ENCODE measurements at places on chromosomes 6 and 20.

- DNase-seq, result no peak
These were observed 5.9 kb downstream of the TEAD3 start for GRCh38 chr6:35490821-35491557.

- no peak for DNase-seq
These were observed 299.8 kb downstream of the CD83 start for GRCh38 chr6:14417377-14417776.

GRCh38 chr20:63230800-63231268 is 4.9 kb upstream of the BIRC7 start:
- DNase-seq, result no peak

DNA sequence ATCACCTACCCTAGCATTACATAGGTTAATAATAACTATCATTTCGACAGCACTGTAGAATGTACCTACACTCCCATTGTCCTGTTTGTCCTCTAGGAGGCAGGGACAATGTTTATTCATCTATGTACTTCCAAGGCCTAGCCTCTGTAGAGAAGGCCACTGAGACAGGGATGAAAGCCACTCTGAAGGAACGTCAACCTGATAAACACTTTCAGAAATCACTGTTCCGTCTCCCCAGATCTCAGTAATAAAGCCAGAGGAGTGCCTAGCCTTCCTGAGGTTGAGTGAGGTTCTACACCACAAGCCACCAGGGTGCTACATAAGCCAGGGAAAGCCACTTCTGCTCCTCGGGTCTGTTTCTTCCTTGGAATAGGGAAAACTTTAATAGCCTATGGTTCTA is 44.8 kb downstream of the POPDC3 start:
- DNase-seq, result no peak

GRCh38 chr20:15185322-15185721 is 847.9 kb upstream of the FLRT3 start:
- no peak for DNase-seq

- no peak for DNase-seq
These were observed 349.8 kb upstream of the ARID1B start for GRCh38 chr6:156427345-156427744.

DNA sequence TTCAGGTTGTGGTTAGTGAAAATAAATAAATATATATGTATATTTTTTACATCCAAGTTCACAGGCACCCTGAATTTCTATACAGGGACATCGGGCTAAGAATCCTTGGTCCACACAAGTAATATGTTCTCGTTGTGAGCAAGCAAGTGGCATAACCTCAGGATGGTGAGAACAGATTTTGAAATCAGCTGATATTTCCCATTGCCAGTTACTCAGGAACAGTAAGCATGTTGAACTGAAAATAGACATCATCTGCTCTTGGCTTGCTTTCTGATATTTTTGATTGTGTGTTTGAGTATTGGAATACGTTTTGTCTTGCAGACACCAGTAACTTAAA is 87.7 kb downstream of the TRMT6 start:
- DNase-seq, result no peak

DNA sequence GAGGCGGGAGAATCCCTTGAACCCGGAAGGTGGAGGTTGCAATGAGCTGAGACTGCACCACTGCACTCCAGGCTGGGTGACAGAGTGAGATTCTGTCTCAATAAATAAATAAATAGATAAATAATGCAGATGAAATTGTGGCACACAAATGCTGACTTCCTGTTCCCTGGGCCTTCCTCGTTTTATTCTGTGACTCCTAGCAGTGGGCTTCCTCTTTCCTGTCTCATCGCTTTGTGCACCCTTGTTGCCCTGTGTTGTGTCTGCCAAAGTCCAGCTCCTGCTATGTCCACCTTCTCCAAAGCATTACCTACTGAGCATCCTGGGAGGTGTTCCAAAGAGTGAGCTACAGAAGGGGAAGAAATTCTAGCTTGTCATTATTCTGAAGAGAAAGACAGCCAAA is 100.2 kb upstream of the TIAM2 start:
- no peak for DNase-seq

DNA sequence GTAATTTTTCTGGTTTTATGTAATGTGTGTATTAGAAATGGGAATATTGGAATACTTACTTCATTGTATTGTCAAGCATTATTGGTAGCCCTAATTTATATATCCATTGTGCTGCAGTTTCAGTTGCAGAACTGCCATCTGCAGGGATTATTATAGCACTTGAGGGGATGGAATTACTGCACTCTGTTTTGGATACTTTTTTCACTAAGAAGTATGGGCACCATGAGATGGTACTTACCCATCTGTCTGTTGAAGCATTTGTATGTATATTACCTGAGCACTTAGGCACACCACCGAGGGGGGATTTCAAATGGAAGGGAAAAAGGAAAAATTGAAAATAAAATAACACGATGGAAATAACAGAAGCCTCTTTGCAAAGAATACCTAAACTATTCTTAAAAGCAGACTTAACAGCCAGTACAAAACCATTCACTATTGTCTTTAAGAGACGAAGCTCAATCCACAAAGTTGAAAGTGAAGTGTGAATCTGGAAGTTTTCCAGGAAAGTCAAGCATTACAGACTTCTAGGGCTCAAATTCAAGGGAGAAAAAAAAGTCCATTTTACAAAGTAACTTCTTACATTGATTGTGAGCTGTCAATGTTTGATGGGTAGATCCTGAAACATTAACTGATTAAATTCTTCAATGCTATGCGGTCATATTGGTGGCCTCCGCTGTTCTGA is 318.7 kb downstream of the SOX4 start:
- no peak for DNase-seq

DNA sequence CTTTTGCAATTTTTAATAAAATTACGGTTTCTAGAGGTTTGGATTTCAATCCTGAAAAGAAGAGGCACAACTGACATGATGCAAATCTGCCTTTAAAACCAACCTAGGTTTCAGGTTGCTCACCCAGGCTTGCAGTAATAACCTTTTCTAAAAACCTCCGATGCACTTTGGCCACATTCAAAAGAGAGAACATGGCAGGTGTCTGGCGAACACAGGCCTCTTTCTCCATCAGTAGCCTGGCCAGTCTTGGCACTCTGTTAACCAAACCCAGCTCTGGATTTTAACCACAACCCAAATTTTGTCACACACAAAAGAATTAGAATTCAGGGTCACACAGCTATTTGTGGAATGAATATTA is 55.8 kb upstream of the MAFB start:
- DNase-seq, result no peak

GRCh38 chr6:52642368-52642767 is 28.5 kb upstream of the TMEM14A start:
- no peak for DNase-seq

GRCh38 chr6:33375143-33375671 is 16.4 kb upstream of the KIFC1 start:
- DNase-seq, result no peak

DNA sequence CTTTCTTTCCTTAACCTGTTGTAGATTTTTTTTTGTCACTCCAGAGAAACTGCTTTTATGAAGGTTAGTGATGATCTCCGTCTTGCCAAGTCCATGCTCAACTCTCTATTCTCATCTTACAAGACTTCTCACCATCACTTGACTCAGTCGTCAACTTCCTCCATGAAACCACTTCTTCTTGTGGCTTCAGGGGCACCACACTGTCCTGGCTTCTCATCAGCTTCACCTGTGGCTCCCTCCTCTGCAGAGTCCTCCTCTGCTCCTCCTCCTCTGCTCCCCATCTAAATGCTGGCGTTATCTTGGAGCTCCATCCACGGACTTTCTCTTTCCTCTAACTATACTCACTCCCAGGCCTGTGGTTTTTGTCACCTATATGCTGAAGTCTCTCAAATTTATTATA is 187.5 kb downstream of the BACH2 start:
- no peak for DNase-seq

- no peak for DNase-seq
These were observed 141.0 kb downstream of the TBXT start for GRCh38 chr6:166026586-166027126.

- no peak for DNase-seq
These were observed 332.4 kb downstream of the PRKN start for GRCh38 chr6:162395181-162395580.

DNA sequence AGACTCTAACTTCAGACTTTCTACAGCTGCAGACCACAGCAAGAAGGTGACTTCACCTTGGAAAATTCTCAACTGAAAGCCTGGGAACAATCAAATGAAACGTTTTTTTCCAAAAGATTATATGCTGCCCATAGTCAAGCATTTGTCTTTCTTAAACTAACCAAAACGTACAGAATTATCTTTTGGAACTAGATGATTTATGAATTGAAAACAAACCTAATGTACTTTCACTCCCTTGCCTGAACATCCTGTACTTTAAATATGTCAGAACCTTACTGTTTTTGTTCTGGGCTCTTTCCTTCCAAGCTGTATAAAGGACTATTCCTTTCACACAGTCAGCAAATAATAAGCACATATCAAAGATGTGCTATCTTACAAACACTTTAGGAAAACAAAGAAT is 62.4 kb upstream of the TNFAIP3 start:
- DNase-seq, result no peak

- DNase-seq, result no peak
These were observed 41.7 kb upstream of the ZNF831 start for GRCh38 chr20:59121714-59122565.

- no peak for DNase-seq
These were observed 170.8 kb downstream of the BCAS1 start for GRCh38 chr20:53899351-53900167.

DNA sequence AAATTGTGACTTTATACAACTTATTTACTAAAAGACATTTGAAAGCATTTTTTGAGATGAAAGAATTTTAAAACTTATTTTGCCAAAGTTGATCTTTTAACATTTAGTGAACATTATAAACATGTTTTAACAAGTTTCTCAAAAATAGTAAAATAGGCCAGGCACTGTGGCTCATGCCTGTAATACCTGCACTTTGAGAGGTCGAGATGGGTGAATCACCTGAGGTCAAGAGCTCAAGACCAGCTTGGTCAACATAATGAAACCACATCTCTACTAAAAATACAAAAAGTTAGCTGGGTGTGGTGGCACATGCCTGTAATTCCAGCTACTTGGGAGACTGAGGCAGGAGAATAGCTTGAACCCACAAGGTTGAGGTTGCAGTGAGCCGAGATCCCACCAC is 78.6 kb downstream of the CLVS2 start:
- no peak for DNase-seq

DNA sequence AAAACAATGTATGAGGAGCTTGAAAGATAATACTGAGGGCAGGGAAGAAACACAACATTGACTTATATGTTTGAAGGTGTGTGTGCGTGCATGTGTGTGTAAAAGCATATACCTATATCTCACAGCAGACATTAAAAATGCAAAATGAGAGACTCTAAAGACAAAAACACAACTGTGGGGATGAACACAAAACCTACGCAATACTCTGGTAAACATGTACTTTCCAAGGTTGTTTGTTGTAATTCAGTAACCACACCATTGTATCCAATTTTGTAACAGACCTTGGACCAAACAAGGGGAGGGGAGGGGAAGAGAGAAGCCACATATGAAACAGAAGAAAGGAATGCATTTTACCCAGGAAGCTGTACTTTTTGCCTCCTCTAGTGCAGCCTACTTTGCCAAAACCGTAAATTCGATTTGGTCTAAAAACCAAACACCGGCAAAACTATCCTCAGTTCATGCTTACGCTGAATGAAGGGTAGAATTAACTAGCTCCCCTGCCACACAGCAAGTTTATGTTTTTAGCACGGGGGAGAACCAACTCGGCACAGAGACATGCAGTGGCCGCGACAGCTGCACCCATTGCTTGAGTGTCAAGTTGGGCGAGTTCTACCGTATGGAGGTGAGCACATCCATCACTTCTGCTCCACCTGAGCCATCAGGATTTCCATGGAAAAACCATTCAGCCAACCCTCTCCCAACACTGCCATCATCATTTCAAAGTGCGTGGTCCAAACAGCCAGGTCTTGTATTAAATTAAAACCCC is 50.0 kb downstream of the CNKSR3 start:
- no peak for DNase-seq

- DNase-seq, result no peak
These were observed 61.1 kb downstream of the NFATC2 start for GRCh38 chr20:51481341-51481914.

Data from NCI-H1048 (cell line).